ENCODE measurements at places on chromosomes 1 and 21.

GRCh38 chr1:241495741-241496140 lies 23.8 kb downstream of the FH start:
- DNase-seq: no peak

GRCh38 chr21:36429947-36430546 lies 44.9 kb downstream of the CHAF1B start:
- DNase-seq: peak; percentile 71

DNA sequence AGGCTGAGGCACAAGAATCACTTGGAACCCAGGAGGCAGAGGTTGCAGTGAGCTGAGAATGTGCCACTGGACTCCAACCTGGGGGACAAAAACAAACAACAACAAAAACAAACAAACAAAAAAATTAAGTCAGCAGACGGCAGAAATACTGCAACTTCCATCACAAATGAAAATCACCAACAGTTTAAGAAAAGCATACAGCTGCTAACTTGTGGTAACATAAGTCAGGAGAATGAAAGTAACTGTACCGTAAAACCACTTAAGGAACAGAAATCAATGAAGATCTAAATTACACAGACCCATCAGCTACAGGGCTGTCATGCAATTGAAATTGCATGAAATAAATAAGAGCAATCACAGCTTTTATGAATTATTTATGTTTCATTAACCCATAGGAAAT lies 25.0 kb downstream of the MCOLN2 start:
- DNase-seq: no peak

GRCh38 chr1:6935361-6935883 lies 150.2 kb downstream of the CAMTA1 start:
- DNase-seq: no peak

GRCh38 chr1:82343381-82343780 lies 542.6 kb downstream of the ADGRL2 start:
- no peak for DNase-seq
